ENCODE measurements at places on chromosomes 4 and X.
A peak's percentile ranks its signal among the peaks of the same experiment; 100 is the strongest.

GRCh38 chrX:17374619-17375366 is at the start of gene NHS:
NHS (plus strand) TSS chrX:17375200; CDS start chrX:17375758, 558 bp downstream.
- DNase-seq, result peak; percentile 21

DNA sequence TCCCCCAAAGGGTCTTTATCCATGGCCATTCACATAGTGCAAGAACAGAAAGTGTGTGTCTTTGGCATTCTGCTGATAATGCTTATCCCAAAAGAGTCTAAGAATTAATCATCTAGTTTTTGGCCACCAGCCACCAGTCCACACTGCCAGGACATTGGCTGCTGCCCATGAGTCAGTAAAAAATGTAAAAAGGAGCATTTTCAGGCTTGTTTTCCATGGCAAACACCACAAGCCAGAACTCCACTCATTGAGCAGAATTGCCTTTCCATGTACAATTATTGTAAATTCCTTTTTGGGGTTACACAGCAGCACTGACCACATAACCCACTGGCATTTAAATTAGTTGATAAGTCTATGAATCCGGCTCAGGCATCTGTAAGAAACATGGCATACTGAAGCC is 89.2 kb upstream of the PRDX4 start:
- DNase-seq, result no peak

DNA sequence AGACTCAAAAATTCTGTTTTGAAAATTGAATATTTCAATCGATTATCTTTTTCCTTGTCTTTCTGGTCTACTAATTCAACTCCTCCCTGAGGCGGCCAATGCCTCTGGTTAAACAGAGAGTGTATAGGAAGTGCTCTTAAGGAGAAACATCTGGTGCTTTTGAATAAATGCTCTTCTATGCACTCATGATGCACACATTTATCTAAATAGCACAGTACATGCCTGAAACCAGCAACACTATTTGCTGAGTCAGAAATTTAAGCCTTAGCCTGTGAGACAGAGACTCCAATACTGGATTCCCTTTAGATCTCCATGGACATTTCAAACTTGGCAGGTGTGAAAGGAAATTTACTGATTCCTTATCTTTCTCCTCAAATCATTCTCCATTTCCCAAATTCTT is 118.6 kb downstream of the SLIT2 start:
- DNase-seq, result no peak

DNA sequence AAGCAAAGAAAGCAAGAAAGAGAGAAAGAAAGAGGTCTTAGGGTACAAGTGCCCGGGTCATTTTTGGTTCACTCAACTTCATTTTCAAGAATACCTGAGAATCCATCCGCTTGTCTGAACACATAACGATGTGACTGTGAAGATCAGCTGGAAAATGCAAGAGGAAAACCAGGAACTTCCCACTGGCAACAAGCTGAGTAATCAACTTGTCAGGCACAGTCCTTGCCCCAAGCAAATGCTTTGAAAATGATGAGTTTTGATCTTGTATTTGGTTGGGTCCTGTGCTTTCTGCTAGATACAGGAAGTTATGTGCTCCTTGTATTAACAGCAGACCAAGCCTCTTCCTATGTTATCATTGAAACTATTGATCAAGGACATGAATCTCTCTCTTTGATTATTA is 239.1 kb downstream of the ASMT start:
- no peak for DNase-seq

DNA sequence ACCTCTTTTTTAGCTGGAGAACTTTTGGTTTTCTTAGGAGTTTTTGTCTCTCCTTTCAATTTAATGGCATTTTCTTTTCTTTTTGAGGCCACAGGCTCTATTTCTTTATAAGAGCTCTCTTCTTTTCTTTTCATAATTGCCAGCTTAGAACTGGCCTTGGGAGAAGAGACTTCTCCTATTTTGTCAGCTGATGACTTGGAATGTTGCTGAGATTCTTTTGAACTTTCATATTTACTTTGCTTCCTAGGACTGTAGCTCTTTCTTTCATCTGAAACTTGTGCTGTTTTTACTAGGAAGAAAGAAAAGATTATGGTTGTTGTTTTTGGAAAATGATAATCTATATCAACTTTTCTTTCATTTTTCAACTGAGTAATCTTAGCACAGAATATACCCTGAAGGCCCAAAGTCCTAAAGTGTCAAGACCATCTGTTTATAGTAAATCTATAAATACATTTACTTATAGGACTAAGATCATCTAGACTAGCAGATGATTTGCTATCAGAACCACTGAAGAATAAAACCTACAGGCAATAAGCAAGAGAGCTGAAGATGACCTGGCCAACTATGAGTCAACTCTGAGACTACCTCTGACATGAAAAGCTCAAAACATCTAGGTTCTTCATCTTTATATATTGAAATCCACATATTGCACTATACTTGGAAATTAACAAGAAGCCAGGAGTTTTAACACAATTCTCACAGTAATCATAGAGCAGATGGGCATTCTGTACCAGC is 45.6 kb downstream of the RFC1 start:
- no peak for DNase-seq

DNA sequence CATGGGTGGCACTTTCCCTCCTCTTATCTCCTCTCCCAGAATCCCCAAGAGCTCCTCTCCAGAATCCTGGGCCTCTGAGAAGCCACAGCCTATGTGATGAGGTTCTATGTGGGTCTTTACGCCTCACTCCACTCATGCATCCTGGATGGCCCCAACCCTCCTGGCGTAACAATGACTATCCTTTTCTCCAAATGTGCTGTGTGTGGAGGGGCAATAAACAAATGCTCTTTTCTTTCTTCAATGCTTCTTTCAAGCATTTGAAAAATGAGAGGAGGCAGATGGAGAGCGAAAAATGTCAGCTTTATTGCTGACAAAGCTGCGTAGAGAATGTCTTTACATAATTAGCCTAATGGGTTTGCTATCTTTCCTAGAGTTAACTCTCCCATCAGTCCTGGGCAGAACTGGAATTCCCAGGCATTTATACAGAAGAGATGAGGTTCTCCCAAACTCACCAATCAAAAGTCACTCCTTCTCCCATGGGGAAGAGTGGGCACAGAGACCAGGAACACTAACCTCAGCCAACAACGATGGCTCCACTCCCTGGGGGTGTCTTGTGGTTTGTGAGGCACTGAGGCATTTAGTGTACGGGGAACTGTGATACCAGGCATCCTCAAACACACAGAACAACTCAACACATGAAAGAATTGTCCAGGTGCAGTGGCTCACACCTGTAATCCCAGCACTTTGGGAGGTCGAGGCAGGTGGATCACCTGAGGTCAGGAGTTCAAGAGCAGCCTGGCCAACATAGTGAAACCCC is 118.9 kb upstream of the SLC34A2 start:
- DNase-seq, result no peak

DNA sequence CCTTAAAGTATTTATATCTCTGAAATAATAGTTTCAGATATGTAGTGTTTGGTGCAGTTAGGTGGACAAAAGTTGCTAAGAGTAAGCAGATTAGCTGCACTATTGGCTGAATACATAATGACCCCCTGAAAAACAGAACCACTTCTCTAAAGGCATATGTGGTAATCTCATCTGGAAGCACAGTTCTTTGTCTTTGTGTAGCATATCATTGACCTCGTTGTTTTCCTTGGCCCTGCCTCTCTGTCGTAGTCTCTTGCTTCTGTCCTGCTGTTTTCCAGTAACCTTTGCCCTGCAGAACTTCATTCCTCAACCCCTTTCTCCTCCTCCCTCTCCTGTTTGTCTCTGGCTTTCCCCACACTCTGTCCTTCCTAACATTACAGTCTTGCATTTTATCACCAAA is 41.4 kb downstream of the JADE3 start:
- peak; percentile 41 for DNase-seq

GRCh38 chr4:103719830-103720207 is at the start of gene TACR3:
TACR3 (minus strand) TSS chr4:103719985; CDS start chr4:103719675, 310 bp downstream.
- DNase-seq, result no peak

DNA sequence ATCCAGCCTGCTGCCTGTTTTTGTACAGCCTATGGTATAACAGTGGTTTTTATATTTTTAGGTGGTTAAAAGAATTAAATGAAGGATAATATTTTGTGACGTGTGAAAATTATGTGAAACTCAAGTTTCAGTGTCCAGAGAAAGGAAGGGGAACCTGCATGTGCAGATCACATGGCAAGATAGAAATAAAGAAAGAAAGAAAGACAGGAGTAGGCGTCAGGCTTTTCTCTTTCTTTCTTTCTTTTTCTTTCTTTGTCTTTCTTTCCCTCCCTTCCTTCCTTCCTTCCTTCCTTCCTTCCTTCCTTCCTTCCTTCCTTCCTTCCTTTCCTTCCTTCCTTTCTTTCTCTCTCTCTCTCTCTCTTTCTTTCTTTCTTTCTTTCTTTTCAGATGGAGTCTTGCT is 42.0 kb upstream of the HUWE1 start:
- no peak for DNase-seq

DNA sequence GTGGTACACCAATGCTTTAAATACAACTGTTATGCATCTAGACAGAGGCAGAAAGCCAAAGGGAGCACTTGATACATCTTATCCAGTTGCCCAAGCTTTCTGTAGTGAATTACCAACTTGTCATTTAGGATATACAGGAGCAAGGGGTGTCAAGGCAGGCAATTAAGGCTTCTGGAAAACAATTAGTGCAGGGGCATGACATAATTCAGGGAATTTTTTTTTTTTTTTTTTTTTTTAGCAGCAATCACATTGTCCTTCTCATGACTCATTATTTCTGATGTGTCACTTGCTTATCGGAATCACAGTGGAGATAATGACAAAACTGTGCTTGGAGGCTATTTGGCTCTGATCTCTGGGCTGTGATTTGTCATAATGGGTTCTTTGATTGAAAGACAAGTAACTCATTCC is 259.5 kb downstream of the ARHGAP24 start:
- DNase-seq, result peak; percentile 80

- DNase-seq, result peak; percentile 0
Observed at GRCh38 chrX:86806786-86807185, 658.5 kb downstream of the DACH2 start.

DNA sequence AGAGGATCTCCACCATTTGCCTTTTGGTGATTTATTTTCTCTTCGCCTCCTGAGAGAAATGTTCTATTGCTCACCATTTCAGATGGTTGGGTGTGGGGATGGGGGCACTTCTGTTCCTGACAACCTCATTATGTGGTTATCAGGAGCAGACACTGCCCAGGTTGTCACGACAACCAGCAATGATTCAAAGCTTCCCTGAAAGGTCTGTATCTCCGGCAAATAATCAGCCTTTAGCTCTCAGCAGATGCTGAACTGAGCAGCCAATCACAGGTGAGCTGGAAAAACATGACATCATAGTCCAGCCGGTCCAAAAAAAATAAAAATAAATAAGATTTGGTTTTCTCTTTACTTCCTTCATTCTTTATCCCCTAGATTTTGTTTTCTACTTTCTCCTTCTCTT is 5.5 kb upstream of the PAK3 start:
- no peak for DNase-seq

DNA sequence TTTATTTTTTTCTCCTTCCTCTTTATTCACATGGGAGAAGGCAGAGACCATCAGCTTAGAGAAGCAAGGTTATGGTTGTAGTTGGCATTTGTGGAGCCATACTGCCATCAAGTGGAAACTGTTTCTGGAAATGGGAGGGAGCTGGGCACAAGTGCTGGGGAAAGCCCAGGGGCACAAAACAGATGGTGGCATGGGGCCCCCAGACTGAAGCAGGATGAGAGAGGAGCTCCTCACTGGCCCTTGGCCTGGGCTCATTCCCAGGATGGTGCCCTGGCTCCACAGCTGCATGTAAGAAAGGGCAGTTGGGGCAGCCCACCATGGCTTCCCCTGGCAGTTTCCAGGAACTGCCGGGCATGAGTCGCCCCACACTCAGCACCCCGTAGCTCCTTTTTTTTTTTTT is 59.2 kb downstream of the NBDY start:
- no peak for DNase-seq

DNA sequence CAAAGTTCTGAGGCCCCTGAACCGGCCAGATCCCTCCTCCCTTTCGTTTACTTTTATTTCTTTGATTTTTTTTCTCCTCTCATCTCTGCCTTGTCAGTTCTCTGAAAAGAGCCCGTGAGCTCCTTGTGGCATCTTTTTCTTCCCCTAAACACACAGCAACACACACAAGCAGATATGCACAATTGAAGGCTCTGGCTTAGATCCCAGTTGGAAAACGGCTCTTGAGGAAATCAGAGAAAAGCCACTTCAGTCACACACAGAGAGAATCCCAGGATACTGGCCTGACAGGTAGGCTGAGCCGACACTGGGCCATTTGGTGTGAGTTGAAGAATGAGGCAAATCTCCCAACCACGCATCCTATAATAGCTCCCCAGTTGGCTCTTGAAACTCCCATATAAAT is 12.9 kb downstream of the DIPK2B start:
- no peak for DNase-seq

- peak; percentile 27 for DNase-seq
Observed at GRCh38 chrX:79268788-79269187, 98.3 kb downstream of the ITM2A start.

GRCh38 chr4:13093170-13093569 is 391.0 kb downstream of the RAB28 start:
- no peak for DNase-seq

GRCh38 chrX:141839856-141840255 is 1.7 kb downstream of the MAGEC3 start:
- DNase-seq, result no peak

- DNase-seq, result no peak
Observed at GRCh38 chr4:149095001-149095400, 652.8 kb upstream of the NR3C2 start.

- no peak for DNase-seq
Observed at GRCh38 chrX:9595174-9595573, 130.3 kb downstream of the TBL1X start.

DNA sequence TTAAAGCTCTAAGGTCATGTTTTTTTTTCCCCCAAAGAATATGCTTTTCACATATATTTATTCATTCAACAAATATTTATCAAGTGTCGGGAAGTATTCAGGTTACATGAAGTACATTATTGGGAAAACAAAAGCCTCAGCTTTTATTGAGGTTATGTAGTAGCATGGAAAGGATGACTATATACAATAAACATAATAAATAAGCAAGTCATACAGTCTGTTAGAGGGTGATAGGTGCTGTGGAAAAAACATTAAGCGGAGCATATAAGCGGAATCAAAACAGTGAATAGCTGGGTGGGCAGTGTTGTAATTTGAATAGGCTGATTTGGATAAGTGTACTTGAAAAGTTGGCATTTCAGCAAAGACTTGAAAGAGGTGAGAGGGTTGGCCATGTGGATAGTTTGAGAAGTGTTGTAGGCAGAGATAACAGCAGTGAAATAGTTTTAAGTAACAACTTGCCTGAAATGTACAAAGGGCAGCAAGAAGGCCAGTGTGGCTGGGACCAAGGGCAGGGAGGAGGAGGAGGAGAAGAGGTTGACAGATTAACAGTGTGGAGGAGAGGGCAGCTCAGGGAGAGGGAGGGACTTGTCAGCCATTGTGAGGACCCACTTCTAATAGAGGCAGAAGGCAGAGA is 558.7 kb downstream of the SPRY1 start:
- DNase-seq, result no peak
